ENCODE measurements at places on chromosomes 6 and 20.
A peak's percentile ranks its signal among the peaks of the same experiment; 100 is the strongest.

DNA sequence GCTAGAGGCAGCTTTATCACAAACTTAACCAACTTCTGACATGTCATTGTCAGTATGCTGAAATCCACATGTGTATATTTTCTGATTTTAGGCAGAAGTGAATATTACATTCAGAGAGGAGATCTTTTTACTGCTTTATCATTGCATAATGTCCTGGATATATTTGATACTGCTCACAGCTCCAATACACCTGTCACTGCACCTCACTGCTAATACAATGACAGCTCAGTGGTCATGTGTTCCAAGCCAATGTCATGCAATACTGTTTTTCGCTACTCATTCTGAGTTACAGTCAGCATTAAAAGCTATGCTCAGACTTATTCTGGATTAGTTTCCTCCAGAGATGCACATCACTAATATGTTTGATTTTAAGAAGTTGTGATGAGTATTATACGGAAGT, 1604.6 kb downstream of the HACE1 start:
- DNase-seq, result no peak

GRCh38 chr6:135018052-135018451, 36.6 kb downstream of the HBS1L start:
- no peak for DNase-seq

GRCh38 chr6:89186762-89187161, 30.4 kb downstream of the GABRR1 start:
- no peak for DNase-seq

GRCh38 chr6:164252948-164253347, 838.4 kb downstream of the QKI start:
- no peak for DNase-seq

- DNase-seq, result no peak
Measured at GRCh38 chr6:6717953-6718352, 129.4 kb downstream of the LY86 start.

DNA sequence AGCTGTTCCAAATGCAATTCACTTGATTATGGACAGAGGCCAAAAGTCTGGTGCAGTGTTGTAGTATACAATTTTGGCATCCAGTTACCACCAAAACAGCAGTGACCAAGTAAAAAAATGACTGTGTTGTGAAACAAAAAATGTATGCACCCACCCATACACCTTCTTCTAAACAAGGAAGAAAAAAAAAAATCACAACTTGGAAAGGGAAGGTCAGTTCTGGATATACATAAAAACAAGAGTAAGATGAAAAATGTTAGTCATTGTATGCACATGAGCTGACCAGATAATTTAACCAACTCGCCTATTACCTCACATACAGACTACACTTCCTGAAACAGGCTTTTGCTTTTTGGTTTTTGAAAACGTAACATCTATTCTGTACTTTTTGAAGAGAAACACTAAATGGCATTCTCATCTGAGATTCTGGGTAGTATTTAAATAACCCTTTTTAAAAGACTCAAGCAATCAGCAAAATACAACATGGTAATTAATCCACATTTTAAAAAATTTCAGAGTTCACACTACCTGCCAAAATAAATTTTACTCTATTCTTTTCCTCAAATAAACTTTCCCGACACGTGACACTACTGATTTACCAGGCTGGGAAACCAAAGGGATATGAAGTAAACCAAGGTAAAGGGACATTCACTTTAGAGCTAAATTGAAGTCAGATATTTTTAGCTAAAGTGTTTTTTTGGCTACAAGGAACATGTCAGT, 141.6 kb upstream of the SHLD1 start:
- no peak for DNase-seq

DNA sequence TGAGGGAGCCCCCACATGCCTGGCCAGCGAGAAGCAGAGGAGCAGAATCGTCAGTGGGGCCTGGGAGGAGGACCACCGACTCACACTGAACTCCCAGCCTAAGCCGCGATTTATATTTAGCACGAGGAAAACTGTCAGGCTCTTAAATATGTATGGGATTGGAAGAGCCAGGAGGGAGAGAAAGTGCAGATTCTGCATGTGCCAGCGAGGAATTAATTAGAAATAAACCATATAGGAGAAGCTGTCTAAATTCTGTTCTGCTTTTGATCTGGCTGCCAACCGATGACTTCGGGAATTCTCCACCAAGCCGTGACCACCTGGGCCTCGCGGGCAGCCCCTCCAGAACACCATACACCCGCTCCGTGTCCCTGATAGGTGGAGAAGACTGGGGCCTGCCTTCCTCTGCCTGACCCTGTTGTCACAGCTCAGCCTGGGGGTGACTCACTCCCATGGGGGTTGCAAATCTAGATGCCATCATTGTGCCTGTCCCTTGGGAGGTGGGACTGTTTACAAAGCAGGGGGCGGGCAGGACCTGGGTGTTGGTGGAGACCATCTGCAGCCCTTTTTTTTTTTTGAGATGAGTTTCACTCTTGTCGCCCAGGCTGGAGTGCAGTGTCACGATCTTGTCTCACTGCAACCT, 91.1 kb upstream of the PMEPA1 start:
- DNase-seq, result no peak

- peak; percentile 4 for DNase-seq
Measured at GRCh38 chr6:158284007-158284875, 28.0 kb upstream of the TULP4 start.

DNA sequence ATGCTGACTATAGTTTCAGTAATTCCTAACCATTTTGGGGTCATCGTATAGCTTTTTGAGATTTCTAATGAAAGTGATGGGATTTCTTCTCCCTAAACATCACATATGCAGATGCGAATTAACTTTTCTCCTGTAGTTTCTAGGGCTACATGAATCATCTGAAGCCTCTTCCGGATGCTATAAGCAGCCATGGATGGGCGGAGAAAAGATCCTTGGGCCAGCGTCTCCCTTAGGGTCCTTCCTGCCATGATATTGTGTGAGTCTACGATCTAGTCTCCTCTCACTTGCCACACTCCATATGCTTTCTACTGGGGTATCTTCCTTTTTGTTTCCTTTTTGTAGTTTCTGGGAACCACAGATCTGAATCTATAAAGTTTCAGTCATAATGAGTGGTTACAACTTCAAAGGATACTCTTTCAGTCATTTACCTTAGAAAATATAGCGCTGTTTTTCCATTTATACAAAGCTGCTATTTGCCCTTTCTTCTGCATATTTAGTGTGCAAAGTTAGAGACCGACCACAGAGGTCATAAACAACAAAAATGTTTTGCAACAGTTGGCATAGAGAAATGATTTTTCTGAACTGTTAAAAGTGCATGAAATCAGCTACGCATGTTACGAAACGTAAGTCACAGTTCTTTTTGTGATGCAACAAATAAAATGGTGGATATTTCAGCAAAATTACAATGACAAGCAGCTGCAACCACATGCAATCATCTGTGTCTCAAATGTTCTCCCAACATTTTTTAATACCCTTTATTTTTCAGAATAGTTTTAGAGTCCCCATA, 396.2 kb upstream of the SLC35B3 start:
- DNase-seq, result no peak

- no peak for DNase-seq
Measured at GRCh38 chr6:126546541-126547120, 206.7 kb downstream of the CENPW start.

- no peak for DNase-seq
Measured at GRCh38 chr6:107264357-107264840, 149.1 kb upstream of the BEND3 start.

- DNase-seq, result no peak
Measured at GRCh38 chr6:159255434-159255951, 86.3 kb downstream of the FNDC1 start.

GRCh38 chr6:51266604-51267003, 447.9 kb downstream of the TFAP2B start:
- no peak for DNase-seq

GRCh38 chr6:111342913-111343312, 140.1 kb downstream of the REV3L start:
- no peak for DNase-seq

- DNase-seq, result no peak
Measured at GRCh38 chr6:158707821-158708195, 58.0 kb downstream of the SYTL3 start.

GRCh38 chr20:55415567-55416142, 589.7 kb downstream of the CBLN4 start:
- DNase-seq, result no peak

- peak; percentile 84 for DNase-seq
Measured at GRCh38 chr20:32819992-32820697, 391 bp downstream of the MAPRE1 start.

- no peak for DNase-seq
Measured at GRCh38 chr6:164178679-164179332, 764.3 kb downstream of the QKI start.

DNA sequence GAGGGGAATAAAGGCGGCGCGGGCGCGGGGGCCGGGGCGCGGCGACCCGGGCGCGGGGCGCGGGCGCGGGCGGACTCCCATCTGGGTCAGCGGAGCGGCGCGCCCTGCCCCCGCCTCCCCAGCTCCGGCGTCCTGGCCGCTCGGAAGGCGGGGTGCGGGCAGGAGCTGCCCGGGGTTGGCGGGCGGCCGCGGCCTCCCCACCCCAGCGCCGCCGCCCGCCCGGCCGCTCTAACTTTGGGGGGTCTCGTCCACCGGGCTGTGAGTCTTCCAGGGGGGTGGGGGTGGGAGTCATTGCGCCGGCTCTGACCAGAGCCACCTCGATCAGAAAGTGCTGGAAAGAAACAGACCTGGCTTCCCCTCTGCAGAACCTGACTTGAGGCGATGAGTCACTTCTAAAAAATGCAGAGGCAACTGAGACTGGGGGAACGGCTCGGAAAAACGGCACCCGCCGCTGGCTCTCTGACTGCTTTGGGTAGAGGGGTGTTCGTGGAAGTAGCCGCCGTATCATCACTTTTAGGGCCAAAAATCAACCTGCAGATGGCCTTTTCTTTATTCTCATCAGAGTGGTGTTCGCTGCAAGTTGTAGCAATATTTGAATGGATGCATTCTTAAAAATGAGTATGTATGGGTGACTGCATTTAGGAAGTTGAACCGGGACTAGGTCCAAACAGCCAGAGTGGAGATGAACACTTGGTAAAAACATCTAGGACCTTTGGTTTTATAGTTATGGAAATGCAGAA, 667 bp downstream of the CAP2 start:
- no peak for DNase-seq

DNA sequence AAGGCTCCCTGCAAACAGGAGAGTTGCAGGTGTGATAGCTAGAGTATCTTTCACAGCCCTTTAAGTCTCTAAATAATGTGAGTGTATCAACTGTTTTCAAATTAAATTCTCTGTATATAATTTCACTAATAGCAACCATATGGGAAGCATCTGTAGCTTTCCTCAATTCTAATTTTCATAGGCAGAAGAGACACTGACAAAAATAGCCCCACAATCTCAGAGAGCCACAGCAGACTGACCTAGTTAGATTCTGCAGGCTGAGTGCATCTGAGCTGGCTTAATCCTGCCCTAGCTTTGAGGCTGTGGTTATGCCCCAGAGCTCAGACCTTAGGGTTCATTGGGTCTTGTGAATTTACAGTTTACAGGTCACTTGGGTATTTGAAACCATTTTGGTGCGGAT, 63.9 kb downstream of the MAP7 start:
- no peak for DNase-seq

- no peak for DNase-seq
Measured at GRCh38 chr6:132244744-132245143, 156.5 kb downstream of the MOXD1 start.

GRCh38 chr20:54469293-54469692, 6.1 kb upstream of the DOK5 start:
- no peak for DNase-seq
